ENCODE measurements at places on chromosomes 7 and 10.

- no peak for DNase-seq
These were observed 127.9 kb downstream of the TCERG1L start for GRCh38 chr10:131183546-131184045.

GRCh38 chr10:103772096-103772845, 83.1 kb downstream of the SH3PXD2A start:
- DNase-seq = peak; percentile 46

GRCh38 chr10:119316729-119317097, 109.3 kb downstream of the GRK5 start:
- no peak for DNase-seq

DNA sequence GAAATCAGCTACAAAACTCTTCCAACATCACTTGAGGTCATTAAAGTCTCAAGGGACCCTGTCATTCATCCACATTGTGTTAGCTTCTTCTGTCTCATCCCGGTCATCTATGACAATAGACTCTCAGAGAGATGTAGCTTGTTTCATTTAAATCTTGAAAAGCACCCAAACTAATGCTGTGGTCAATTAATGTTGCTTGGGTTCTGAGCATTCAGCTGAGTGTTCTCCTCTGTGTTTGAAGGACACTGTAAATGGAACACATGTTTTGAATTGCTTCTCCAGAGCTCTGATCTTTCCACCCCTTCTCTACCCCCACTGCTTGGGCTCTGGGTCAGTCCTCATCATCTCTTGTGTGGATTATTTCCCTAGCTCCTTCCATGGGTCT, 19.6 kb upstream of the ADD3 start:
- no peak for DNase-seq

DNA sequence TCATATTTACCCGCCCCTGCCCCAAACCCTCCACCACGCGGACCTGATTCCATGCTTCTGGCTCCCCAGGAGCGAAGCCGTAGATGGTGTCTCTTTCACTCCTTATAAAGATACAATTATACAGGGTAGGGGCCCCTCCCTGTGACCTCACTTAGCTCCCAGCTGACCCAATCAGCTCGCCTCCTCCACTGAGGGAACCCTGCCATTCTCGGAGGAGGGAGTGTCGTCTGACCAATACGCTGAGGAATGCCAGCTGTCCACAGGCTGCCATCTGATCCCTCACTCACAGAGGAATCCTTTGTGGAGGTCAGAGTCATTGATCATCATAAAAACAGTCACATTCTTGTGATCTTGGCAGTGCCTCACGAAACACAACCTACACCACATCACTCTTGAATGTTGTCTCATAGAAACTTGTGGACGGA, 67.5 kb upstream of the INSIG1 start:
- DNase-seq = no peak

DNA sequence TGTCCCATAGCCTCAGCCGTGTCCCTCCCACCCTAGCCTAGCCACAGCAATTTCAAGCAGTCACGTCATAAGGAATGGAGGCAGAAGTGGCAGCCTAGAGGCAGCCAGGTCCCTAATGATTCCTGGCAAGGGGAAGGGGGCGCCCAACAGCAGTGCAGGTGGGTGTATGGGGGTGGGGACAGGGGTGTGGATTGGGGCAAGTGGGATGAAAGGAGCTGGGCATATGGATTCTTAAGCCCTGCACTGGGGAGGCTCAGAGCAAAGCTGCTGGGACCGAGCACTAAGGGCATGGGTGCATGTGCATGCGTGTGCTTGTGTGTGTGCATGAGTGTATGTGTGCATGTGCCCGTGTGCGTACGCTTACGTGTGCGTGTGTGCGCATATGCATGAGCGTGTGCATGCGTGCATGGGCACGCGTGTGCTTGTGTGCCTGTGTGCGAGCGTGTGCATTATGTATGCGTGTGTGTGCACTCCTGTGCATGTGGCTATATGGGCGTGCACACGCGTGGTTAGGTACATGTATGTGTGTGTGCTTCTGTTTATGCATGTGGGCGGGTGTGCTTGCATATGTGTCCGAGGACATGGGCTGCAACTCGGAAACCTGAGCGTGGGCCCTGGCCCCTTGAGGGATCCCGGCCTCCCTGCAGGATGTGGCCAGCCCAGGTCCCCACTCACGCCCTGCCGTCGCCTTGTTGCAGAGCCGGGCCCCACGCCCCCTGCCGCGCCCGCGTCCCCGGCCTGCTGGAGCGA, 34.1 kb downstream of the SH2B2 start:
- no peak for DNase-seq

GRCh38 chr10:71825217-71825616, 25.8 kb downstream of the PSAP start:
- no peak for DNase-seq

DNA sequence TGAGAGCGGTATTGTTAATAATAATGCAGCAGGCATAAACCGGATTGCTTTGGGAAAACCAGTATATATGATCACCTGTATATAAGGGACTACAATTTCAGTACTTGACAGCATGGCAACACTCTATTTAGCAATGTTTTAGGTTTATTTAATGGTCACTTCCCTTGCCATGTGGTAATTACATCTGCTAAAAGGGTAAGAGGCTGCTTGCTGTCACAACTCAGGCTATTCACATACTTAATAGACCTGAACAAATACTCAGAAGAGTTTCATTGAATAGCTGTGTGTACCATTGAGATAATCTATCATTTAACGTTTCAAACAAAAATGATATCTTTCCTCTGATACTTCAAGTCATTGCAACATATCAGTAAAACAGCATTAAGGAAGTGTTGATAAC, 90.1 kb downstream of the PCDH15 start:
- no peak for DNase-seq

DNA sequence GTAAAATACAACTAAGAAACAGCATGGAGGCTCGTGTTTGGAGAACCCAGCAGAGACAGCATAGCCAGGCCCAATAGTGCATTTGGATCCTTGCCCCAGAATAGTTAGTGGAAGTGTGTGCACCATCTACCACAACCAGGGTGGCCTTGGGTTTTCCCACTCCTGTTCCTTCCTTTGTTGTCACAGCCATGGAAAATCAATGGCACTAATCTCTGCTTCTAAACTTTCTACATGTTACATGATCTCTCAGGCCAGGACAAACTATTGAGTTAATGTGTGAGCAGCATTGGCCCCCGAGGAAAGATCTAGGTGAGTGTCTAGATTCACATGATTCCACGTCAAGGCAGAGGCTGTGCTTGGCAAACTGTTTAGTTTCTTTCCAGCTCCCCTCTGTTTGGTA, 2.0 kb downstream of the CYP3A7 start:
- DNase-seq = no peak

- no peak for DNase-seq
These were observed 122.4 kb downstream of the PLXNA4 start for GRCh38 chr7:132453826-132454225.

DNA sequence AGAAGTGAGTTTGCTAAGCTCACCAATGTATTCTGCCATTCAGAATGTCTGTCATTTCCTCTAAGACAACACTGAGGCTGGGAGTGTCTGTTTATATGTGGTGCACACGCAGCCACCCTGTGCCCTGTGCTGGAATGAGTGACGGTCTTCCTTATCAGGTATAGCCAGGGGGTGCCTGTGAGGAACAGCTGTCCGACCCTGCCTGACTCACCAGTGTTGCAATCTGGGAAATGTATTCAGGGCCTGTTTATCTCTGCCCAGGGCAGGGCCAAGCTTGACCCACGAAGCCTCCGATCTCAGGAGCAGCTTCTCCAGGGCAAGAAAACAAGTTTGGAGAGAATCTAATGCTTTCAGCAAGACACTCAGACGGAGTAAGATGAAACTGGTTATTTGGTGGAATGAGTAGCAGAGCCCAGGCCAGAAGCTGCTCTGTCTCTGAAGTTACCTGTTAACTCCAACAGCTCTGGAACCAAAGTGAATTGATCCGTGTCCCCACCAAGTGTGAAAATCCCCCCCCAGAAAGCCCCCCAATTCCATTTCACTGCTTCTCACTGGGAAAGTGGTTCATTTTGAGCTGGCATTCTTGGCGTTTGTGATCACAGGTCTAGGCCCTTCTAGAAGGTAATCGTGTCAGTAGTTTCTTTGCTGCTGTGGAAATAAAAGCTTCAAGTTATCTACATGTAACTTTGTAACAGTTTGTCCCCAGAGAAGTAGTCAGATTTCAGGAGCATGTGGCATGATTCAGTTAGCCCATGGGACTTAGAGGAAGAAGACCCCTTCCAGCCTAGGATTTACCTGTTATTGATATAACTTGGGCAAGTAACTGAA, 6.1 kb upstream of the UBE2H start:
- no peak for DNase-seq

DNA sequence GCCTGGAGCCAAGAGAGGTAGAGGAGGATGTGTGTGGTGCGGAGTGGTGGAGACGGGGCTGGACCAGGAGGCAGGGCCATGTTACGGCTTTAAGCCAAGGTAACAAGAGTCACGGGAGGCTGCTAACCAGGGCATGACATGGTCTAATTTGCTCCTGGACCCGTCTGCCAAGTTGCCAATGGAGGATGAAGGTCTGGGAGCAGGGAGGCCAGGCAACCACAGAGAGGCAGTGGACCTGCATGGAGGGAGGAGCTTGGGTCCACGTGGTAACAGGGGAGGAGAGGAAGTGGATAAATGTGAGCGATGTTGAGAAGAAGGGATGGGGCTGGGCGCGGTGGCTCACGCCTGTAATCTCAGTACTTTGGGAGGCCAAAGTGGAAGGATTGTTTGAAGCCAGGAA, 31.0 kb downstream of the SRRM3 start:
- DNase-seq = no peak

DNA sequence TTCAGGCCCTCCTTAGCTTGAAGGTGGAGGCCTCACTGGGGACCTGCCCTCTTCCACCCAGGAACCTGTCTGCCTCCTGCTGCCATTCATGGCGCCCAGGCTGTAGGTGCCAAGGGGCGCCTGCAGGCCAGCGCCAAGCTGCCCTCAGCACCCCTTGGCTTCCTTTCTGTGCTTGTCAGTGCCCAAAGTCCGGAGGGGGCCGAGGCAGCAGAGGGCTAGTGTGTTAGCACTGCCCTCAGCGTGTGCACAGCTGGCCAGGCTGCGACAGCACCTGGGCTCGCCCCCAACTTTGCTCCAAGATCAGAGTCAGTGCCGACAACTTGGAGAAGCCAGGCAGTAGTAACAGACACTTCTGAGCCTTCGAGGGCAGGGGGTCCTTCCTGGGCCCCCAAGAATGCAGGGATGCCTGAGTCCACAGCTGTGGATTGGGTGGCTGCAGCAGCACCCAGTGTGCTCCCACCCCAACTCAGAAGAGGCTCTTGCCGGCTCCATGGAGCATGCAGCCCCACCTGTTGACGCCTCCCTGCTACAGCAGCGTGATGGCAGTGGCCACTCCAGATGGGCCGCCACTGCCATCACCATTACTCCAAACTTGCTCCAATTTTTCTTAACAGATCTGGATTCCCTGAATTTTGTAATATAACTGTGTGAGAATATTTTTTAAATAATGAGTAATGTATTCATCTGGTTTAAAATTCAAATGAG, 41.7 kb downstream of the CACUL1 start:
- no peak for DNase-seq

DNA sequence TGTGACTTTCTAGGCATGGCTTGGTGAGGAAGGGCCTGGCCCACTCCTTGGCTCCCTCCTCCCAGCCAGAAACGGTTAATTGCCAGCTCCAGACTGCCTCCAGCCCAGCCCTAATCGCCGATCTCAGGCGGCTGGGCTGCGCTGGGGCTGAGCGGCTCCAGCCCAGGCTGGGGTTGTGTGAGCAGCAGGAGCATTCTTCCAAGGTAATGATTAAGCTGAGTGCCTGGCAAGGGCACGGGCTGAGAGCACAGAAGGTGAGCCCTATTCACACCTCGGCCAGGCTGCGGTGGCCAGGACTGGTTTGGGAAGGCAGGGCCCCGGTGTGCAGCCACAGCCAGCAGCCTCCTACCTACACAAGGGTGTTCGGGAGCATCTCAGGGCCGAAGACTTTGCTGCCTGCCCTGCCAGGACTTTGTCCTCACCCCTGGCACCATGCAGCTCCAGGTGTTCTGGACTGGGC, at the start of gene TMEM72:
TSS of gene TMEM72 (plus strand) at position 257 of the 460 bp plus-strand sequence. CDS start at position 433, 176 bp downstream.
- no peak for DNase-seq

GRCh38 chr10:1576467-1577372, 160.6 kb downstream of the ADARB2 start:
- DNase-seq = no peak

GRCh38 chr10:124746992-124747391, 2.8 kb upstream of the FAM53B start:
- no peak for DNase-seq

DNA sequence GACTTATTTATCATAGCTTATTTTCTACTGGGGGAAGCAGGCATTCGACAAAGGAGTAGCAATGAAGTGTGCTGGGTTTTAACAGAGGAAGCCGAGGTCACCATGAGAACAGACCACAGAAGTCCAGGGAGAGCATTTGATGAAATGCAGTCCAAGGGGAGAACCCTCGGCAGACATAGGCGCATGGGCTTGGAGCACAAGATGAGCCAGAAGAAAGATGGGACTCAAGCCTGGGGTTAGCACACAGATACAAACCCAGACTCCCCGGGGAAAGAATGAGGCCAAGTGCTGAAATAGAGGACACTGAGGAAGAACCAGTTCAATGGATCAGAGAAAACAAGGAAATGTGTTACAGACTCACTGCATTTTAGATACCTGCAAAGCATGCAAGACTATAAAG, 209.5 kb downstream of the FAM107B start:
- no peak for DNase-seq

- no peak for DNase-seq
These were observed 60.2 kb downstream of the SFMBT2 start for GRCh38 chr10:7350541-7351195.

DNA sequence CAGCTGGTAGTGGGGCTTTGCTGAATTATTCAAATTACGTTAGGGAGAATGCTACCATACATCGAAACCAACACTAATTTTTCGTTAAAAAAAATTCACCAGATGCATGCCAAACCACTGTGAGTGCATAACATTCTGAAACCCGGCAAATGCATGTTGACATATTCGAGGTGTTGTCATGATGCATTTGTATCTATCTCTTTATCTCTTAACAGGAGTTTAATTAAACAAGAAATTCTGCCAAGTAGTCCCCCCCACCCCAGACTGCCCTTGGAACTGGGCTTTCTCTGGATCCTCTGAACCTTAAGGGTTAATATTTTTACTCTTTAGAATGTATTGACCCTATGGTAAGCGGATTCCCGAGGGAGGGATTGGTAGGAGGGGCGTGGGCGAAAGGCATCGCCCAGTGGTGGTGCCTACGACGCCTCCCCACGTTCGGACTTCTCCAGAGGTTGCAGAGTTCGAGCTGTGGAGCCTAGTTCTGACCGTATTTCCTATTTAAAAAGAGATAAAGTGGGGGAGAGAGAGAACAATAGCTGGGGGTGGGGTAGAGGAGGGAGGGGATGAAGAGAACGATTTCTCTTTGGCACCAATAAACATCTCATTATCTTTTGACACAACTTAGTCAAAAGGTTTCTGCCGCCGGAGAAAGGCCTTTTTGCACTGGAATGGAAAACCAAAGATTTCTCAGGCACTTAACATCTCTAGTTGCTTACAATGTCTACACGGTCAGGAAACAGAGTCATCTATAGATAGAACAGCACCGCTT, 7.2 kb downstream of the DLX6 start:
- no peak for DNase-seq
